ENCODE measurements at places on chromosomes 12 and 14. TPM values are rescaled to one million over a fixed set of nuclear protein-coding genes. Genes with fewer than 3 reads are reported as not detected.

Gene FICD
- total RNA-seq: 12.1 TPM

Gene MAP1LC3B2
- 0.52 TPM for total RNA-seq

Gene RNASE7
- not detected for total RNA-seq

Gene PLA2G1B
- not detected for total RNA-seq

Gene POLR3B
- total RNA-seq: 10.1 TPM

Gene GPRC5A
- total RNA-seq: 56.1 TPM

Gene ENDOU
- 0.40 TPM for total RNA-seq

Gene LMNTD1
- 0.63 TPM for total RNA-seq

Gene B4GALNT3
- total RNA-seq: 0.13 TPM

Gene CATSPERB
- not detected for total RNA-seq

Gene SYCP3
- total RNA-seq: 0.33 TPM

Gene HCAR1
- total RNA-seq: 0.17 TPM

Data from smooth muscle cell of the pulmonary artery (primary cell).